ENCODE measurements at places on chromosomes 7 and 10.

- peak; percentile 90 for DNase-seq
Observed at GRCh38 chr7:28955718-28956607, 2.2 kb downstream of the TRIL start.

DNA sequence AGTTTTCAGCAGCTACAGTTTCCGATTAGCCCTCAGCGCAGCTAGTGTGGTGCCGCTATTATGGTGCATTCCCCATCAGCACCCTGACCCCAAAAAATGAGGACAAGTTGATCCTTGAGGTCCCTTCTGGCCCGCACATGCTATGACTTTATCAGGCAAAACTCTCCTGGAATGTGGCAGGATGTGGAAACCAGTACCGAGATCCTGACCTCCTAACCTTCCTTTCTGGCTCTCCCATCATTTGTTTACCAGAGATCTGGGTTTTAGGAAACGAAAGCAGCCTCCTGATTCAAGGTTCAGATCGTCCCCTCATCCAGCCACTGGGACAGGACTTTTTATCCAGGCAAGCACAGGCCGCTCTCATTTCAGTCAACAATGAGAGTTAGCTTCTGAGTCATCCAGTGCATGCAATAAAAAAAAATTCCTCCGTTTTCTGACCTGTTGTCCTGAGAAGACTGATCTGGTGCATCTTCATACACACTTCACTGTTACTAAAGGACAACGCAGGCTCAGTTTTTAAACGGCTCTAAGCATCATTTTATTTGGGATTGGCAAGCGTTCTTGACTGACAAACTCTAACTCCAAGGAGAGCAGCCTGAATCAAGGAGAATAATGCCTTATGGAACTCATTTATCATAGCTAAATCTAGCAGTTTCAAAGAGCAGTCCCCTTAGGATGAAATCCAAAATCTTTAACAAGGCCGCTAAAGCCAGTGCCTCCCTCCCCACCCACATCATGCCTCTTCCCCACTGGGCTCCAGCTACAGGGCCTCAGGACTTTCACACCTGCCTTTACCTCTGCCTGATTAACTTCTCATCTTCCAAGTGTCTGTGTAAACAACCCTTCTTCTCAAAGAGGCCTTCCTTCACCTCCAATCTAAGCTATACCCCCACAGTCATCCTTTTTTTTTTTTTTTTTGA is 17.1 kb downstream of the PDLIM1 start:
- no peak for DNase-seq

- peak; percentile 60 for DNase-seq
Observed at GRCh38 chr10:34526758-34527730, 288.1 kb downstream of the PARD3 start.

DNA sequence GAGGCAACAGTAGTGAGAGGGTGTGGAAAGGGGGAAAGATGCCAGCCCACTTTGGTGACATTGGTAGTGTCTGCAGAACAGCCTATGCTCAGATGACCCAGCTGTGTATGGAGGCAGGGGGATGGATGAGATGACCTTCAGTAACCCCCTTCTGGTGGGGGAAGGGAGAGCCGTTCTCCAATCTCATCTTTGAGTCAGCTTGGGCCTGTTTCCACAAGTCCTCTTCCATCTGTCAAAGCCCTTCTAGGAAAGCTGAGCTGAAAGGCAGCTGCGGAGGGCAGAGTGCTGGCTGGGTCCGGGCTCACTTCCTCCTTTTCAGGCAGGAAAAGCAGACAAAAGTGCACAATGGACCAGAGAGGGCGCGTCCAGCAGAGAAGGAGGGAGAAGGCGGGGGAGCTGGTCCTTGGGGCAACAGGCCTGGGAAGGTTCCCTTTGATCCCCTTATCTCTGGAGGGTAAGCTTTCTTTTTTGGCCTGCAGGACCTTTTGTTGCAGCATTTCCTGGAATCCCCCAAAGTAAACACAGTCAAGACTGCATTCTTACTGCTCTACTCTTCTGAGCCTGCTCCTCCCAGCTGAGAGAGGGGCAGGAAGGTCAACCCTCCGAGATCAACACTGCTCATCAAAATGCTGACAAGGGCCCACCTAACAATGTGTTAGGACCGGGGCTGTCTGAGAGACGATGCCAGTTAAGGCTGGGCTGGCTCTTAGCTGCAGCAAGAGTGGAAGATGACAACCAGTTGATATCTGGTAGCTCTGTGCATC is 1.2 kb upstream of the LRMDA start:
- no peak for DNase-seq

- no peak for DNase-seq
Observed at GRCh38 chr10:66187053-66187733, 738.6 kb upstream of the LRRTM3 start.

GRCh38 chr10:35346248-35346647 is 9.9 kb downstream of the CCNY start:
- DNase-seq, result no peak

- DNase-seq, result peak; percentile 54
Observed at GRCh38 chr10:84783386-84783785, 455.0 kb downstream of the CCSER2 start.
